Kasumi-1 (cell line): ENCODE measurements at places on chromosomes 5 and 9.
A peak's percentile ranks its signal among the peaks of the same experiment; 100 is the strongest.

GRCh38 chr5:180294411-180294810 lies 2.5 kb upstream of the MAPK9 start:
- peak; percentile 10 for DNase-seq

- peak; percentile 3 for DNase-seq
Measured at GRCh38 chr5:59588922-59589321, 304.6 kb downstream of the PDE4D start.

- peak; percentile 86 for DNase-seq
Measured at GRCh38 chr5:131747180-131748105, 49.4 kb downstream of the FNIP1 start.

DNA sequence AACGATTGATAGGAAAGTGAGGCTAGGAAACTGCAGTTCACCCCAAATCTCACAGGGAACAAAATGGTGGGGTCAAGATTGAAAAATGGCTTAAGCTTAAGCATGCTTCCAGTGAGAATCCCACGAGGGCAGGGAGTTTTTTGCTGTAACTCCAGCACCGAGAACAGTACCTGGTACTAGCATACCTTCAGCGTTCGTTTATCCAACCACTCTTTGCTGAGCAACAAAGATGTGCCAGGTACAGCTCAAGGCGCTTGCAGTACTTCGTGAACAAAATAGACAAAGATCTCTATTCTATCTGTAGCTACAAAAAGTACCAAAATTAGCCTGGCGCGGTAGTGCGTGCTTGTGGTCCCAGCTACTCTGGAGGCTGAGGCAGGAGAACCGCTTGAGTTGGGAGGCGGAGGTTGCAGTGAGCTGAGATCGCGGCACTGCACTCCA lies 778 bp upstream of the PPP6C start:
- DNase-seq = no peak

DNA sequence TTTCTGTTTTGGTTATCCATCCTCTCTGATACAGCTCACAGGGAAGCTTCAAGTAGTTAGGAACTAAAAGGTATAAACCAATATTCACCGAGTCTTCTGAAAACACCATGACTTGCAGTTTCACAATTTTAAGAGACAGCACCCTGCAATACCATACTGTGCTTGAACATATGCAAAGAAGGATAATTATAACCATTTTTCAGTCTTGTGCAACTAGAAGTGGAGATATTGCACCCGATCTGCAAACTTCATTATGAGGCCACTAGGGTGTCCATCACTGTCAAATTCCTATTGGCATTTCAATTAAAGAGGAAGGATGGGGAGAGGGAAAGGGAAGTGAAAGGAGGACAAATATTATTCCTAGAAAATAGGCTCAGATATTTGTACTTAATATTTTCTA lies 32.4 kb upstream of the CEP120 start:
- DNase-seq = no peak

- DNase-seq = no peak
Measured at GRCh38 chr5:61603211-61603908, 271.3 kb downstream of the ZSWIM6 start.

DNA sequence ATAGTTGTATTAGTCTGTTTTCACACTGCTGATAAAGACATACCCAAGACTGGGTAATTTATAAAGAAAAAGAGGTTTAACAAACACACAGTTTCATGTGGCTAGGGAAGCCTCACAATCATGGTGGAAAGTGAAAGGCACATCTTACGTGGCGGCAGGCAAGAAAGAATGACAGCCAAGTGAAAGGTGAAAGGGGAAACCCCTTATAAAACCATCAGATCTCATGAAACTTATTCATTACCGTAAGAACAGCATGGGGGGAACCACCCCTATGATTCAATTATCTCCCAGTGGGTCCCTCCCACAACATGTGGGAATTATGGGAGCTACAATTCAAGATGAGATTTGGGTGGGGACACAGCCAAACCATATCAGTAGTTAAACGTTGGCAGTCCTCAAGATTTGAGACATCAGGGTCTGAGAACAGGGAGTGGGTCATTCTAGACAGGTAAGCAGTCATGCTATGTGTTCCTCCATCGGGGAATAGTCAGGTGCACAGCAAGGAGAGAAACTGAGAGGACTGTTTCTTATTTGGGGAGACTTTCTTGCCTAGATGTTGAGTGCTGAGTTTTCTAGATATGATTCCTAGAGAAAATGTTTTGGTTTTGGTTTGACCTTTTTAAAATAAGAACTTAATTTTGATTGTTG lies 45.8 kb upstream of the ENTREP1 start:
- DNase-seq = no peak

- DNase-seq = no peak
Measured at GRCh38 chr5:171149772-171150171, 159.3 kb upstream of the TLX3 start.

- no peak for DNase-seq
Measured at GRCh38 chr5:171706736-171707441, 78.7 kb upstream of the SMIM23 start.

DNA sequence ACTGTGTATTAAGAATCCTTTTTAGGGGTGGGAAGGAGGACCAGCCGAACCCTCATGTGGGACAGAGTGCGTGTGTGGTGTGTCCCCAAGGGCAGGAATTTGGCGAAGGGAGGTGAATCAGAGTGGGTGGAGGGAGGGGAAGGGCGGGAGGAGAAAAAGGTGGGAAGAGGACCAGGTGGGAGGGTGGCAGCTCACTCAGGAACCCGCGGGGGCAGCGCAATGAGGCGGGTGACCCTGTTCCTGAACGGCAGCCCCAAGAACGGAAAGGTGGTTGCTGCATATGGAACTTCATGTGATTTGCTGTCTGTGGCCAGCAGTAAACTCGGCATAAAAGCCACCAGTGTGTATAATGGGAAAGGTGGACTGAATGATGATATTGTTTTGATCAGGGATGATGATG lies 8.8 kb upstream of the POLR1E start:
- DNase-seq = no peak

- DNase-seq = no peak
Measured at GRCh38 chr5:136992796-136993489, 506.2 kb downstream of the SPOCK1 start.

- no peak for DNase-seq
Measured at GRCh38 chr9:38423273-38423972, 831 bp downstream of the IGFBPL1 start.

GRCh38 chr9:72924154-72924790 lies 28.6 kb downstream of the ALDH1A1 start:
- no peak for DNase-seq

- DNase-seq = no peak
Measured at GRCh38 chr5:73663161-73663859, 37.3 kb downstream of the ARHGEF28 start.

GRCh38 chr5:16888694-16889124 lies 47.4 kb downstream of the MYO10 start:
- DNase-seq = no peak

DNA sequence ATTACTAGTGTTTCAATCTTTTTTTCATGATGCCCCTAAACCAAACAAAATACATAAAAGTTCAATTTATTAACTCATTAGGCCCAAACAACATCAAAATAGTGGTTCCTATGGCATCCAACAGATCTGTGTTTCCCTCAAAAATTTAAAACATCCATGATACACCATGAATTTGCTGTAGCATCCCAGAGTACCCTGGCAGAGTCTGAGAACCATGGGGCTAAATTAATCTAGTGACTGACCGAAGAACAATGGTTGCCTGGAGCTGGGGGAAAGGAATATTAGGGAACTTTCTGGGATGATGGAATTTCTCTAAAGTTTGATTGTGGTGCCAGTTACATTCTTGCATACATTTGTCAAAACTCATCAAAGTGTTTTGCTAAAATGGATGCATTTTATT lies 79.5 kb upstream of the TRIO start:
- no peak for DNase-seq

DNA sequence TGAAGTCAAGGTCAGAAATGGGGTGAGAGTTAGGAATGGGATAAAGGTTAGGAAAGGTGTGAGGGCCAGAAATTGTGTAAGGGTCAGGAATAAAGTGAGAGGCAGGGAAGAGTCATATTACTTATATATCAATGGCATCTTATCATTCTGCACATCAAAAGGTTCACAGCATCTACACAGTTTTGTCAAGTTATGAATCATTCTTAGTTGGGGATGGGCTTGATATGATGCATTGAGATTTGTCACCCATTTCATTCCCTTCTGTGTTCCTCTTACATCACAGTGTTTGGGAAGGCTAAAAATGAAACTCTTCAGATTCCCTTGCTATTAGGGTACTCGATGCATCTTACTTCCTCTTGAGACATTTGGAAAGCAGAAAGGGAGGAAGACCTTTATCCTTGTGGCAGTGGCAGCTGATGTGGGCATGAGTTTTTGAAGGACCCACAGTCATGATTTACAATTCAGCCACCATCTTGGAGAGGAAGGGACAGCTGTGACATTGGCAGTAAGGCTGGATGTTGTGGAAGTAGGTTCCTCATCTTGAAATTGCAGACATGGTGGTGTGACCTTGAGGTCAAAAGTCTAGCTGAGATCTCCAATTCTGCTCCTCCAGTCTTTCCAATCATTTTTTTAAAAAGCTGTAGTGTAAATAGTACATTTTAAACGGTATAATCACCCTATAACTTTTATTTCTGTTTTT lies 24.2 kb upstream of the NPR3 start:
- no peak for DNase-seq

GRCh38 chr9:134216961-134217360 lies 52.6 kb upstream of the RNU6ATAC start:
- no peak for DNase-seq

DNA sequence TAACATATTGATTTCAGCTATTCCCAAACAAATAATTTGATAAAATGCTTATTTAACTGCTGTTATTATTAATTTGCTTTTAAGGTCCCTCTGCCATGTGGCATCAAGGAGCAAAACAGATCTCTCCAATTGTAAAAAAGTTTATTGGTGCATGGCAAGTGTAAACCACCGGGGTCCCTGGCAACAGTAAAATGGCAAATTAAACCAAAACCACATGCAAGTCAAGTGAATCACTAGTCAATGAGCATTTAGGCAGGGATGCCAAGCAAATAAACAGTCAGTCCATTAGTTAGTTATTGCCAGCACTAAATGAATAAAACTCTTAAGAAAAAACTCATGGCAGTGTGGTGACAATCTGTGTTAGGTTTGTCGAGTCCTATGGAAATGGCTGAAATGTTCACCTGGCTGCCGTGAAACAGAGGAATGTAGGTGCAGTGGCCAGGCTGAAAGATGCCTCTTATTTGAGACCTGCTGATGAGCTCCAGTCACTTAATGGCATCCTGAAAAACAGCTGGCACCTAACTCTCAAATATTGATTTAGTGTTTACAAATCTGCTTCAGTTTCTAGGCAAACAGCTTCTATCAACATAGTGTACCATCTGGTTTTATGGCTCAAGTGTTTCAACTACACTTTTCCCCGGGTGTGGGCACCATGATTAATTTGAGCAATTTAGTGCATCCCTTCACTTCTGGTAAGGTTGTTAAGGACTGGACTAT lies 296.5 kb upstream of the ITGA1 start:
- no peak for DNase-seq

DNA sequence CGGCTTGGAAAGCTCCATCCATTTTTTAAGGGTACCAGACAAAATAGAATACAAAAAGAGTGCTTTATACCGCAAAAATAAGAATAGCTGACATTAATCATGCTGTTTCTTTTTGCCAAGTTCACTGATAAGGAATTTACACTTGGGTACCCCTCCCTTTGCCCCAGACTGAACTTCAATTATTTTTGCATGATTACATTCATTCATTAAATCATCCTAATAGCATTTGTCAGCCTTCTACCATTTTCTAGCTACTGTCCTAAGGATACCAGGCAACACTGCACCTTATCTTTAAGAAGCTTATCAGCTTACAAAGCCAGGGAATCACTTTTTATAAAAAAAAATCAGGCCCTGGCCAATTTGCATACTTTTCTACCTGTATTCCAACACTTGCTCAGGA lies 48.4 kb downstream of the YIPF5 start:
- no peak for DNase-seq

GRCh38 chr9:129823935-129824601 lies at the start of gene TOR1A:
TSS of gene TOR1A (minus strand) at chr9:129824136. CDS start at chr9:129824085, 51 bp downstream.
- DNase-seq = peak; percentile 96

DNA sequence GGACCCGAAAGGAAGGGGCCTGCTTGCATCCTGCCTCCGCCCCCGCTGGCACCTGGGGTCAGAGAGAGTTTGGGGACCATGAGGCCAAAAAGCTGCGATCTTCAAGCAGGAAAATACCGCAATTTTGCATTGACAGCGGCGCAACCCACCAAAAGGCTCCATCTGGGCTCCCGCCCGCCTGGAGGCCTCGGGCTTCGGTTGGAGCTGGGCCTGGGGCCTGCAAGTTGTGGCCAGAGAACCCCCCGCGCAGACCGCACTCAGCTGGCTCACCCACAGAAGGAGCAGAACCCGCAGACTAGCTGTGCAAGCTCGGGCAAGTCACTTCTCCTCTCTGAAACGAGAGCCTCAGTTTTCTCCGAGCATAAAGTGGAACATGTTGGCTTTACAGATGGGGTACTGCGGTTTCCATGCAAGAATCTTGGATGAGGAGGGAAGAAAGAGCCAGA lies 1.3 kb downstream of the NR5A1 start:
- no peak for DNase-seq

GRCh38 chr5:74452856-74453255 lies 187.7 kb downstream of the ENC1 start:
- DNase-seq = peak; percentile 8

DNA sequence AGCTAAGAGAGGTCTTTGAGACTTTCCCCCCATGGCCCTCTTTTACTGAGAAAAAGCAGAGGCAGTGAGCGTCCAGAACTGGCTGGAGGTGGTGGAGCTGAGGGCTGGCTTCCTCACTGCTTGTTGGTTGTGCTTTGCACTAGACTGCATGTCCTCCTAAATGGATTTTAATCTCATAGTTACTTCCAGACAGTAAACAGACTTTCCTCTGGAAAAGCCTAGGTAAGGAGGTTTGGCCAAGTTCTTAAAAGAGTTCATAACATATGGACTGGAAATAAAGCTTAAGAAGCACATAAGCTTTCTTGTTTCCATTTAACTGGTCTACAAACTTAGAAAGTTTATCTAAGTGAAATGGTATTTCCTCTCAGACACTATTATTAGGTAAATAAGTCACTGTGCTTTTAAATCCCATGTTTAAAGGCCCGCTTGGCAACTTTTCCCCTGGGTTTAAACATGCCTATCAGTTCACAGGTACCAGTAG lies 2.0 kb downstream of the ASPN start:
- DNase-seq = no peak

GRCh38 chr5:102600964-102601363 lies 102.2 kb upstream of the SLCO6A1 start:
- DNase-seq = no peak

GRCh38 chr5:13783726-13784125 lies 160.8 kb downstream of the DNAH5 start:
- DNase-seq = no peak

GRCh38 chr5:112491257-112491656 lies 72.2 kb upstream of the EPB41L4A start:
- peak; percentile 17 for DNase-seq
